ENCODE measurements at places on chromosomes 3 and 15. TPM values are rescaled to one million over a fixed set of nuclear protein-coding genes. Genes with fewer than 3 reads are reported as not detected.

GRCh38 chr3:87835236-87835635 is 223.6 kb downstream of the CGGBP1 start:
- no peak for DNase-seq

DNA sequence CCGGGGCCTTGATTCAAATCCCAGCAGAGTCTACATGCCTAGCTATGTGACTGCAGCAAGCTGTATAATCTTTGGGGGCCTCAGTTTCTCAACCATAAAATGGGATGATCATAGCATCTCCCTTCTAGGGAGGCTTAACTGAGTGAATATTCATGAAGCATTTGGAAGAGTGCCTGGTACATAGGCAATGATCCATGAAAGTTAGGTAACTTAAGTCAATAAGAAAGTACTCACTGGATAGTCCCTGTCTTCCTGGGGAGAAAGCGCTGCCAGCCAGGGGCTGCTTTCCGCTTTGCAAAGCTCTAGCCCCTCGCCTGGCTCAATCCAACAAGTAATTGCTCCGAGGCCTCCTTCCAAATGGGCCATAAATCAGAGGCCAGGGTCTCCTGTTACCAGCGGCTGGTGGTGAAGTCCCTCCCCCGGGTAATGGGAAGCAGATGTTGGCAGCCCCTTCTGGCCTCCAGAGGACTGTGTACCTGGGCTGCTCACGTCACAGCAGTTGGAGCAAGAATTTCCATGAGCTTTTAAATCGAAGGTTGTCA is 521.9 kb upstream of the PROK2 start:
- DNase-seq = no peak

DNA sequence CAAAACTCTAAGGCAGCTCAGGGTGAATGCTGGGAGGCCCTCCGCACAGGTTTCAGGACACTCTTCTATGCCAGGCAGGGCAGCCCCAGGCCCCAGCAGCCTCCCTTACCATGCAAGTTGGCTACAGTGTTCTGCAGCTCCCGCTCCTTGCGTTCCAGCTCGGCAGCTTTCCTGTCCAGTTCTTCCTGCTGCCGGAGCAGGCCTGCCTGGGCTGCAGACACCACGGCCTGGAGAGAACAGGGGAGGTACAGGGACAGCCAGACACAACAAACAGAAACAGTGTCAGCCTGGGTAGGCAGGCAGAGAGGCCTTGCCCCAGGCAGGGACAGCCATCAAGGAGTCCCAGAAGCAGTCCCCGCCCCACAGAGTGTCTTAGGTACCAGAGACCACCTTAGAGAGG is 9.0 kb upstream of the ULK3 start:
- DNase-seq = no peak

ATP13A5 gene
- not detected for total RNA-seq

EPHA6 gene
- total RNA-seq = 1.2 TPM

GRCh38 chr15:91104111-91104510 is 4.1 kb downstream of the SV2B start:
- peak; percentile 42 for DNase-seq

SI gene
- not detected for total RNA-seq

ZMYND10 gene
- 0.20 TPM for total RNA-seq

DNA sequence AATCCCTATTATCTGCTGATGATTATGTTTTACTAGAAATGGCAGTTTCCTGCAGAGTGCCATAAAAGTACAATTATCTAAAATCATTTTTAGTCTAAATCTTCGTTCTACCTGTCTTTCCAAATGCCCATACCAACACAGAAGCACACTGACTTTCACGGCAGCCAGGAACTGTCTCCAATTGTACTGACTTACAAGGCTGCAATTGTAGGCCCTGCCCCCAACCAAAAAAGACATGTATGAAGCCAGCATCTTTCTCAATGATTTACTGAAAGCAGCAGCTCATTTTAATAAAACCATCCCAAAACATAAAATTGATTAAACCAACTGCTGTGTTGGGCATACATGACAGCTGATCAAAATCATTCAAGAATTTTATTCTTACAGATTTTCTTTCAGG is 119.0 kb downstream of the TBC1D5 start:
- DNase-seq = no peak

PP2D1 gene
- not detected for total RNA-seq

DNA sequence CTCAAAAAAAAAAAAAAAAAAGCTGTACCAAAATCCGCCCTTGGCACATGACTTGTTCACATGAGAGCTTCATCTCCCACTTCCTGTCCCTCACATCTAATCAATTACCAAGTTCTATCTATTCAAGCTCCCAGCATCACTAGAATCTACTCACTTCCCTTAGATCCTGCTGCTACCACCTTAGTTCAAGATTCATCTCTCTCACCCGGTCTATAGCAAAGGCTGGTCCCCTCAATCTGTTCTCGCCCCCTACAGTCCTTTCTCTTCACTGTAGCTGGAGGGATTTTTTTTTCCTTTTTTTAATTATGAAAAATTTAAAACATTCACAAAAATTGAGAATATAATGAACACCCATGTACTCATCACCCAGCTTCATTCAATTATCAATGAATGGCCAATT is 16.7 kb upstream of the GPR160 start:
- no peak for DNase-seq

DNA sequence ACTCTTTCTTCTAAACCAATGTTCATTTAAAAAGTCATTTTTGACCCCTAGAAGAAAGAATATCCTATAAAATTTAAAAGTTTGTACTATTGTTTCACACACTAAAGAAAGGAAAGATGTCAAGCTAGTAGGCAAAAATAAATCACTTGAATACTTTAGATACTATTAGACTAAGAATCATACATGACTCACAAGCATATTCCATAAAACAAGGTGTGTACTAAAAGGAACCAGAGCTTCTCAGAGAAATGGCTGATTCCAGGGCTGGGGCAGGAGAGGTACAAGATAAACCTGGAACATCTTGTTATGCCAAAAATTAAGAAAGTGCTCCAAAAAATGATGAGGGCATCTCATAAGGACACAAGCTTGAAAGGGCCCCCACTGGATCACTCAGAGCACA is 8.7 kb downstream of the DLG1 start:
- DNase-seq = no peak

DNA sequence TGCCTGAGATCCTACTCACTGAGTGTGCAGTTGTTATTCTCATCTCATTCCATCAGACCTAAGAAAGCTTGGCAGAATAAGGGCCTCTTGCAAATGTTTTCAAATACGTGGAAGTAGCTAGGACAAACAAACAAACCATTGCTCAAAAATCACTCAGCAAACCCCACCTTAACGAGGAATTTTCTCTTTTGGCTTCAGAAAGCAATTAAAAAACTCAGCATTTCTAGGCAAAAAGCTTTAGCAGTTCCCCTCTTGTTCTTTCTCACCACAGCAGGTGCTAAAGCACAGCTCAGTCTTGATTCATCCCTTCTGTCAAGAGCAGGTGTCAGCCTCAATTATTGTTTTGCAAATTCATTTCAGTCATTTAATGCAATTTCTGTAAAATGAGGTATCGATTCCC is 58.6 kb upstream of the NUDT16 start:
- no peak for DNase-seq

EIF4E3 gene
- total RNA-seq = 40.9 TPM

TRIM42 gene
- not detected for total RNA-seq

CRELD1 gene
- total RNA-seq = 88.4 TPM

- DNase-seq = no peak
Measured at GRCh38 chr3:34955680-34956079, 683.6 kb upstream of the ARPP21 start.

GRCh38 chr15:79310612-79310984 is 314 bp upstream of the TMED3 start:
- DNase-seq = no peak

GOLGA8S gene
- total RNA-seq = 0.71 TPM

DNA sequence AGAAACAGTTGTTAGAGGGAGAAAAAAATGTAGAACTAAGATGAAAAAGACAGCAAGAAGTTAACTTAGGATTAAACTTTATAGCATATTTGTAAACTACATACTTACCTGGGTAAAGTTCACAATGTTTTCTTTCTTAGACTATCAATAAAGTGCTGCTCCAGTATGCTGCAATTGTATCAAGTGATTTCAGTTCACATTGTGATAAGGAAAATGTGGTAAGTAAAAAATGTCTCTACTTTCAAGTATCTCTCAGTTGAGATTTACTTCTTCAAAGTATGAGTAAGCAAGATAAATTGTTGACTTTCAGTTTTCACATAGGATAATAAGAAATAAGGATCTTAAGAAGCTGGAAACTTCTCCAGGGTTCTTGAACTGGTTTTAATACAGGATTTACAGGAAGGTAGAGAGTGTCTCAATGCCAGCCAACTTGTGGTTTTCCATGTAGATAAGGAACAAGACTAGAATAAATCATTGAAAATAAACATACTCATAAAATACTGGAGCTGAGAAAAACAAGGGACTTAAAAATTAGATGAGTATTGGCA is 528.8 kb downstream of the UNC13C start:
- DNase-seq = no peak

DNA sequence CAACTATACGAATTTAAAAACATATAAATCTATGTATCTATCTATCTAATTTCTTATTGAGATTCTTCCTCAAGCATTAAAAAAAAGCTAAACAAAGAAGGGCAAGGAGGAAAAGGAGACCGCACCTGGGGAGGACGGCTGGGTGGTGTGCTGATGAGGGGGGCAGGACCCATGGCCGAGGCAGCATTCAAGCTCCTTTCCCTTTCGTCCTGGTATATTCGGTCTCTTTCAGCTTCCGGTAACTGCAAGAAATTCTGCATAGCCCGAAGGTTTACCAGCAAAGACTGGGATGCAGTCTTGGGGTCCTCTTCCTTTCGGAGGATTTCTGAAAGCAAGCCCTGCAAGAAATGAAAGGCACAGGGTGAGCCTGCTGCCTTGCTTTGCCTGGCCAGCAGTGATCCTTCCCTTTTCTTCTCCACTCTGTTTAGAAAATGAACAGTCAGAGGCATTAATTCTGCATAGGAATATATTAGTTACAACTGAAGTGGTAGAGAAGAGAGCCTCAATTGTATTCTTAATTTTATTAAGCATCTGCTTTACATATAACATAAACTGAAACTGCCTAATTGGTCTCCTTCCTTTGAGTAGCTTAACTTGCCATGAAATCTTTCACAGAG is 38.8 kb downstream of the SATB1 start:
- DNase-seq = no peak

GRCh38 chr15:62474771-62475124 is 309.7 kb upstream of the C2CD4B start:
- DNase-seq = no peak

DNA sequence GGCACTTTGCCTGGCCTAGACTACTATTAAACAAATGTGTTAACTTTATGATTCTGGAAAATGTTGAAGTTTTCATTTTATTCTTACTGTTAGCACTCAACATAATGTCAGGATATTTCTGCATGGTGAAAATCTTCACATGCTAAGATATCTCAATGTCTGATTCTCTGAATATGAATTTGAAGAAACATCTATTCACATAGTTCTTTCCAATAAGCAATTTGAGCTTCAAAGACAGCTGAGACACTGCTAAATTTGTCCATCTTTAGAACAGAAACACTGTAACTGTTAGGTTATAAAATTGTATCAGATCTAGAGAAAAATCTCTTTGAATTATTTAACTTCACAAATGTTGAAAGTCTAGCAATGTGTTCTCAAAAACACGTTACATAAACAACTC is 970.2 kb downstream of the PLOD2 start:
- DNase-seq = no peak

DNA sequence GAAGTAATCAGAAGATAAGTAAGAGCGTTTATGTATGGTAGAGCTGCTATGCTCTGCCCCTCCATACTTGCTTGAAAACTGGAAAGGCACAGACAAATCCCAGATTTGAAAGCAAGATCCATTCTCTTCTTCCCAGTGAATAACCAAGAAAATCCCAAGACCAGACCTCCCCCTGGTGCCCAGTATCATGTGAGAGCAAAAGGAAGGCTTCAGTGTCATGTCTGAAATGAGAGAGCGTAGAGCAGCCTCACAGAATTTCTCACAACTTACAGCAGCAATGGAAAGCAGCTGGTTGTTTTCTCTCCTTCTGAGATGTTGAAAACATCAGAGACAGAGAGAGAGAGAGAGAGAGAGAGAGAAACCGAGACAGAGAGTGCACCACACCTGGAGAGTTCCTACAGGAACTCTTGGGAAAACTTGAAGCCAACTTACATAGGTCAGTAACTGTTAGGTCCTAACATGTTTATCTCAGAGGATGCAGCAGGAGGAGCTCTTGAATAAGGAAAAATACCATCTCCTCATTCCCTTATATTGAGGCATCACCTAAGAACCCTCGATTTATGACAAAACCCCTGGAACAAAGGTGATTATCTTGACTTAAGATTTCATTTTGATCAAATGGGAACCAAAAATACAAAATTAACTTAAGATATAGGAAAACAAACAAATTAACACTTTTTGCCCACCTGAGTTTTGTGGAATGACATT is 273.3 kb downstream of the NSUN3 start:
- no peak for DNase-seq

GRCh38 chr15:79988448-79989117 is 17.6 kb upstream of the BCL2A1 start:
- DNase-seq = no peak

DNA sequence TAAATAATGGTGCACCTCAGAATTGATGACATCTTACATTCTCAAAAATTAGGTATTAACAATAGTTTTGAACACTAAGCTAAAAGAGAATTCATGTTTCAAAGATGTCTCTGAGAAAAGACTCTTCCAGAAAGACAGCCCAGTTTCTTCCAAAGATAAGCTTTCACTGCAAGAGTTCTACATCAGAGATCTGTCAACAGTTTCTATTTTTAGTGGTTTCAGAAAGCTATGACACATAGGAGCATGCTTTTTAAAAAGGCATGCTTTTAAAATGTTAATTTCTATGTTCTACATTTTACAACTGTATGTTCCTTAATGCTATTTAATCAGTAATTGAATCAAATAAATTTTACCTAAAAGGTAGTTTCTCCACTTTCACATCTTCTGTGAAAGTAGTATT is 88.2 kb downstream of the PLOD2 start:
- DNase-seq = no peak

LAMB2 gene
- 824 TPM for total RNA-seq

DNA sequence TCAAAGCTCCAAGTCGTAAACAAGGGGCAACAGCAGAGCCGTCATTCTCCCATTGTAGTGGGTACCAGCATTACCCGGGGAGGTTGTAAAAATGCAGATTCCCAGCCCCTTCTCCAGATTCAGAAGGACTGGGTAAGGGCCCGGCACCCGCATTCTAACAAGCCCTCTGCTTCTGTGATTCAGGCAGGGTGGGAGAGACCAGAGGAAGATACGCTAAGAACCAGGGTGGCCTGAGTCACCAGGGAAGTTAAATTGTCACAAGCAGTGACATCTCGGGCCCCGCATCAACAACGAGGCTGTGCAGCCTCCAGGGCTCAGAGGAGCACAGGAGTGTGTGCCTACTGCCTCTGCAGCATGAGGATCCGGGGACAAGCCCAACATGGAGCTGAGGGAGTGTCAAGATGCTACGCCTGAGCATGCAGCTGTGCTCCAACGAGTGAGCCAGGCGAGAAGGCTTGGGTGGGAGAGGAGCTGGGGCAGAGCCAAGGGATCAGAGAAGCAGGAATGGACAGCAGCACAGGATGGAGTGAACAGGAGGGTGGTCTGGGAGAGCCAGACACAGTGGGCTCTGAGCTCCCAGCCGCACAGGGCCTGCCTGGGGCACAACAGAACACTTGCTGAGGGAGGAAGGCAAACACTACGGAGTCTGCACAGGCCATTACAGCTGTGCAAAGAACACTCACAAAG is 68.5 kb downstream of the CPN2 start:
- DNase-seq = peak; percentile 63
